Neural crest cell (in vitro differentiated cells): ENCODE measurements at places on chromosomes 6 and 20.
A peak's percentile ranks its signal among the peaks of the same experiment; 100 is the strongest.

DNA sequence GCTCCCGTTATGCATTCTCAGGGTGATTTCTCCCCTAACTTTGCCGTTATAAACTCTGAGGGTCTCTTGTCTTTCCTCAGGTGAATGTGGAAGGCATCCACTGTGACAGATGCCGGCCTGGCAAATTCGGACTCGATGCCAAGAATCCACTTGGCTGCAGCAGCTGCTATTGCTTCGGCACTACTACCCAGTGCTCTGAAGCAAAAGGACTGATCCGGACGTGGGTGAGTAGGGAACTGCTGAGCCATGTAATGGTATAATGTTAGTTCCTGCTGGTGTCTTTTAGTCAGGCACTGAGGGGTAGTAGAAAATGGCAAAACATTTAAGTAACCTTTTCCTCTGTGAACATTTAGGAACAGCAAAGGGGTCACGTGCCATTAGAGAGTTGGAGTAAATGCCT is 395.4 kb downstream of the ARHGAP18 start:
- no peak for DNase-seq

GRCh38 chr6:73965539-73966029 is 269.6 kb downstream of the CD109 start:
- DNase-seq: no peak

DNA sequence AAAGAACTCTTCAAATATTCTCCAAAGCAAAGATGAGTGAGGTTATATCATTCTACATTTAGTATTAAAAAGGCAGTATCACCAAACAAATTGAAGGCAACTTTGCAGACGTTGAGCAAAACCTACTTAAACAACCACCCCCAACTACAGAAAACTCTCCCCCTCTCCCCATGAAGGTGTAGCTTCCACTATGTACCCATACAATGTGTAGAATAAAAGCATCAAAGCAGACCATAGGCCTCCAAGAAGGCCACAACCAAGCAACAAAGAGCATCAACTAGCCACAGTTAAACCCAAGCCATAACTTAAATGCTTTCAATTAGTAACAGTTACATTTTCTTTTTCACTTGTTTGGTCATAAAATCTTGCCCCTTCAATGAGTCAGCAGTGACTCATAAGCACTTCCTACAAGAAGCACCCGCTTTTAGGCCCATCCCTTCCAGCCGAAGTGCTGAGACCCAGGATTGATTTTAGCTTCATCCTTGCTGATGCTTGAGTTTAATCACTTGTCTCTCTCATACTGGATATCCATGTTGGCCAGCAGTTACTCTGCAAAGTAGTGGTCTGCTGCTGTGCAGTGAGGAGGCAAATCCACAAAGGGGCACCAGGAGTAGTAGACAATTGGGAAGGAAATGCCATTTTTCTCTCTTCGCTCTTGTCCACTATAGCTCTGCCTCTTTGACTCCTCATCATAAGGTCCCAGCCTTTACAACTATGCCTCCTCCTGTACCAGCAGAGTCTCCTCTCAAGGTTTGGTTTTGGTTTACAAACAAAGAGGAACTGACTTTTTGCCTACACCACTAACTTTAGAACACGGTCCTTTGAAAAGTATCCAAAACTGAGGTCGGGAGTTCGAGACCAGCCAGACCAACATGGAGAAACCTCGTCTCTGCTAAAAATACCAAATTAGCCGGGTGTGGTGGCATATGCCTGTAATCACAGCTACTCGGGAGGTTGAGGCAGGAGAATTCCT is 8.4 kb upstream of the NUP153 start:
- no peak for DNase-seq

GRCh38 chr6:136113736-136114173 is 136.4 kb downstream of the MTFR2 start:
- peak; percentile 29 for DNase-seq

- no peak for DNase-seq
Measured at GRCh38 chr6:7691675-7692452, 34.0 kb upstream of the BMP6 start.

DNA sequence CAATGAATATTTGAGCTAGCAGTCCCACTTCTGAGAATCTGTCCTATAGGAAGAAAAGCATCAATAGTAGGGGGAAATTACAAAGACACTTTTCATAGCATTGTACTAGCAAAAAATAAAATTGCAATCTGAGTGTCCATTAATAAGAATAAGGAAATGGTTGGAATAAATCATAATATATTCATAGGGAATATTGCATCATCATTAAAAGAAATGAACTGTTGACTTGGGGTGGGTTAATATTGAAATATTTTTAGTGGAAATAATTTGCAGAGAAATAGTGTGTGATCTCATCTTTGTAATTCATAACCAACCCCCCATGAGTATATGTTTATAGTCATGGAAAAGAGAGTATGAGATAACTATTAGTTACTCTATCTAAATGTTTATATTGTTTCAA is 12.4 kb downstream of the NFYA start:
- no peak for DNase-seq

GRCh38 chr6:33147807-33148666 is 44.2 kb downstream of the COL11A2 start:
- DNase-seq: no peak

GRCh38 chr20:60242836-60243505 is 284.7 kb downstream of the CDH26 start:
- no peak for DNase-seq

DNA sequence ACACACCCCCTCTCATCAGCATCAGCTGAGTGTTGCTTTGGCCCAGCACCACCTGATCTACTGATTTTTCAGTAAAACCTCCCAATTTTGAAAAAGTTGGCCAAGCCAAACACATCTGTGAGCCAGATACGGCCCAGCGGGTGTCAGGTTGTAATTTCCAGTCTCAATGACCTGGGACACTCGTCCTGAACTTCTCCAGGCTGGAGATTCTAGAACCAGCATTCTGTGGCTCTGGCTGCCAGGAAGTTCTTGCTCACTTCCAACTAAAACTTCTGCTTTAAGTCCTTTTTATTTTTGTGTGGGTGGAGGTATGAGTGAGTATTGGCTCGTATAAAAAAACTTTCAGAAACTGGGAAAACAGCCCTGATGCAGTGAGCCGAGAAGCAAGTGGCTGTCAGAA is 5.1 kb downstream of the KIAA1755 start:
- DNase-seq: no peak

DNA sequence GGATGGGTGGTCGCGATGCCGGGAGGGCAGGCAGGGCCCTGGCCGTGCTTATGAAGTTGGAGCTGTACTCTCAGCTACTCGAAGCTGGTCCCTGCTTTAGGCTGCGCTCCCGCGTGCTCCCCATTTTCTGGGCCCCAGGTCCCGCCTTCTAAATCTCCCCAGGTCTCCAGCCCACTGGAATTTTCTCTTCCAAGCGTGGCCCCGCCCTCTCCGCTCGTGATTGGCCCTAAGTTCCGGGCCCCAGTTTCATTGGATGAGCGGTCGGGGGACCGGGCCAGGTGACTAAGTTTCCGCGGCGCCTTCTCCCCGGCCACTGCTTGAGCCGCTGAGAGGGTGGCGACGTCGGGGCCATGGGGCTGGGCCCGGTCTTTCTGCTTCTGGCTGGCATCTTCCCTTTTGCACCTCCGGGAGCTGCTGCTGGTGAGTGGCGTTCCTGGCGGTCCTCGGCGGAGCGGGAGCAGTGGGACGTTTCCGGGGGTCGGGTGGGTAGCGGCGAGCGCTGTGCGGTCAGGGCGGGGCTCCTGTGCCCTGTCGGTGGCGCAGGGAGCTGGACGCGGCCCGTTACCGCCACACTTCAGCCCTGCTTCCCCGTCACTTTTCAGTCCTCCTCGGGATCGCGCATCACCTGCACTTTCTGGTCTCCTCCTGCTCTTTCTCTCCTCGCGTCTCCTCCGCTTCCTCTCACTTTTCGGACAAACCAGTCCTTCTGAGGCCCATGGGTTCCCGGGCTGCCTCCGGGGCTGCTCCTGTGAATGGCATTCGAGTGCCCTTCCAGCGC is at the start of gene MICA:
Gene MICA (plus strand): TSS at position 313 of the 778 bp plus-strand sequence. CDS start 38 bp downstream, at position 351.
- DNase-seq: peak; percentile 75

GRCh38 chr6:152170313-152170701 is 362.8 kb downstream of the ESR1 start:
- DNase-seq: no peak

GRCh38 chr6:101118136-101118396 is 236.9 kb upstream of the ASCC3 start:
- no peak for DNase-seq

DNA sequence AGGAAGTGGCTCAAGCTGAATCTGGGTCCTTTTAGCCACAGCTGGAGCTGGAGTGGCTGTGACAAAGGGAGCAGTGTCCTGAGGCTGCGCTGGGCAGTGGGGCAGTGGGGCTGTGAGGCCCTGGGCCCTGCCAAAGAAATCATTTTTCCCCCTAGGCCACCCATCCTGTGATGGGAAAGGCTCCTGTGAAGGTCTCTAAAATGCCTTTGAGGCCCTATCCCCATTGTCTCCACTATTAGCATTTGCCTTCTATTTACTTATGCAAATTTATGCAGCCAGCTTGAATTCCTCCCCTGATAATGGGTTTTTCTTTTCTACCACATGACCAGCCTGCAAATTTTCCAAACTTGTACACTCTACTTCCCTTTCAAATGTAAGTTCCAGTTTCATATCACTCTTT is 539.2 kb downstream of the MEI4 start:
- no peak for DNase-seq

- DNase-seq: no peak
Measured at GRCh38 chr20:52924411-52925271, 47.5 kb upstream of the TSHZ2 start.

GRCh38 chr6:119226089-119226488 is 123.5 kb downstream of the MAN1A1 start:
- DNase-seq: no peak

DNA sequence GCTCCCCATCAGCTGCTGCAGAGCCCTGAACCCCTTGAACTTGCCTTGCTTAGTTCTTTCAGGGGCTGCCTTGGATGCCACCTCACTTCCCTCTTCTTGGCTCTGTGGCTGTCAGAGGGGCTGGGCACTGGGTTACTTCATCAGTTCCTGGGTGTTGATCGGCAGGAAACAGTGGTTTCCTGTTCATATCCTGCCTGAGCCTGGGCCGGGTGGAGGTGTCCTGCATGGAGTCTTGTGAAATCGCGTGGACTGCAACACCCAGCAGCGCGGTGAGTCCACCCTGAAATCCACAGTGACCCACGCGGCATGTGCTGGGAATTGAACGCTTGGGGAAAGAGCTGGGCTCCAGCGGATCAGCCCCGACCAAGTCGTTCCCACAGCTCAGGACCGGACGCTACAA is 97.5 kb downstream of the CDH26 start:
- no peak for DNase-seq

DNA sequence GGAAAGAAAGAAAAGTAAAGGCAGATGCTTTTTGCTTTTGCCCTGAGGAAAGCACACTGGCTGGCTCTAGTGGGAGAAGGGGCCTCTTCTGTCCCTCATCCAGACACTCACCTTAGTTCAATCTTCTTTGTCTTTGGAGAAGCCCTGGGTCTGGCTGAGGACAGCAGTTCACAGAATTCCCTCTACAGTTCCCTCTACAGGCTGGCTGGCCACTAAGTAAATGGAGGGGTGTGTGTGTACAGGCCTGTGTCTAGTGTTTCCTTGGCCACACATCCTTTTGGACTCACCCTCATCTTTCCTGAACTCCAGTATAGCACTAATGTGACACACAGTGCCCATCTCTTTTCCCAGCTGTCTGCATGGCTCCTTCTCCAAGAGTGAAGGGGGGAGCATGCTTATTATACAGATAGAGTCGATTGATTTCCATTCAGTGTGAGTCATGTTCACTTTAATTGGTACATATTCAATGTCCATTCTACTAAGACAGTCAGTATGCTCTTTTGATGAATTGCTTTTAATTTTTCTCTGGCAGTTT is 26.0 kb upstream of the CLVS2 start:
- DNase-seq: no peak

DNA sequence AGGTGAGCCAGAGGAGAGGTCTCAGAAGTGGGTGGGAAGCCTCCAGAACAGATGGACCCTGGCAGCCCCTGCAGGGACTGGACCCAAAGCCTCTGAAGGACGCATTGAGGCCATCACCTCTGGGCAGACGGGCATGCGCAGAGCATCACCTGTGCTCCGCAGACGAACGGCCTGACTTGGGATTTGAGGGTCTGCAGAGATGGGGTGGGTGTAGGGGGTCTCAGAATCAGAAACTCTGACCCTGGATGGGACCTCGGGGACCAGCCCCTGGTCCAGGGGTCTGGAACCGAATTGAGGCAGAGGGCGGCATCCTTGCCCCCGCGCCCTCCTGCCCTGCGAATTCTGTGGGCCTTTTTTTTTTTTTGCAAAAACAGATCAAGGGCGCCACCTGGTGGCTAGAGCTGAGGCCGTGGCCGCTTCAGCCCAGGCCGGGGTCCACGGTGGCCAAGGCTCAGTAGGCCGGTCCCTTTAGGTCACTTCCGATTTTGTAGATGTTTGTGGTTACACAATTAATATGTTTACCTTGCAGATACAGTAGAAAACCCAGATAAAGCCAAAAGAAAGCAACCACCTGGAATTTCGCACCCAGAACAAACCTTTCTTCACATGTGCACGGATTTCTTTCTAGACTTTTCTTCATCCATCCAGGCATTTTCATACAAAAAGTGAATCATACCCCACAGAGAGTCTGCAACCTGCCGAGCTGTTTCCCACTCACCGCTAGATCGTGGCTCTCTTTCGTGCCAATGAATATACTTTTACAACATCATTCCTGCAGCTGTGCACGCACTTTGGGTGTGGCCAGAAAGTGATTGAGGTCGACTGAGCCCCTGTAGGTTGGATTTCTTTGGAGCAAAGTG is 25.9 kb downstream of the ZBP1 start:
- peak; percentile 76 for DNase-seq

GRCh38 chr6:136945711-136946121 is 23.6 kb downstream of the SLC35D3 start:
- DNase-seq: no peak

GRCh38 chr6:138424004-138424904 is 20.2 kb downstream of the HEBP2 start:
- DNase-seq: no peak

GRCh38 chr6:36979347-36979742 is 6.7 kb downstream of the MTCH1 start:
- no peak for DNase-seq

GRCh38 chr6:157994125-157994795 is 12.6 kb downstream of the SYNJ2 start:
- no peak for DNase-seq

DNA sequence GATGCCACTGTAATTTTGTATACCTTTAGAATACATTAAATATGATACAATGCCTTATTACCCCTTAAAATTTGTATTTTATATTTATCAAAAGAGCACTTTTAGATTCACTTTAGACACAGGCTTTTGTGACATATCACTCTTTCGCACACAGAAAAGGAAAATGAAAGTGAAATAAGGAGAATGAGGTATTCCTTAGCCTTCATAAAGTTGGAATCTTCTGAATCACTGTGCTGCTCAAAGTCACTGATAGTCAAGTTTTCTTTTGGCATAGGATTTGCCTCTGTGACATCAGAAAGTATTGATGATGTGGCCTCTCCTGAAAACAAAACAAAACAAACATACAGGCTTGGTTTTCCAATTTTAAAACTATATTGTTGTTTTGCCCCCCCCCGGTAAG is 1097.1 kb downstream of the KIF16B start:
- DNase-seq: no peak

GRCh38 chr6:15816661-15817060 is 153.8 kb upstream of the DTNBP1 start:
- DNase-seq: no peak
